Natural killer cell treated with Interleukin-12 subunit alpha and Interleukin-12 subunit beta and Interleukin-15 and Interleukin-18, amount 100 ng/mL, for 72 hours (primary cell): ENCODE measurements at places on chromosomes 1 and 21. TPM values are rescaled to one million over a fixed set of nuclear protein-coding genes. Genes with fewer than 3 reads are reported as not detected.

DNA sequence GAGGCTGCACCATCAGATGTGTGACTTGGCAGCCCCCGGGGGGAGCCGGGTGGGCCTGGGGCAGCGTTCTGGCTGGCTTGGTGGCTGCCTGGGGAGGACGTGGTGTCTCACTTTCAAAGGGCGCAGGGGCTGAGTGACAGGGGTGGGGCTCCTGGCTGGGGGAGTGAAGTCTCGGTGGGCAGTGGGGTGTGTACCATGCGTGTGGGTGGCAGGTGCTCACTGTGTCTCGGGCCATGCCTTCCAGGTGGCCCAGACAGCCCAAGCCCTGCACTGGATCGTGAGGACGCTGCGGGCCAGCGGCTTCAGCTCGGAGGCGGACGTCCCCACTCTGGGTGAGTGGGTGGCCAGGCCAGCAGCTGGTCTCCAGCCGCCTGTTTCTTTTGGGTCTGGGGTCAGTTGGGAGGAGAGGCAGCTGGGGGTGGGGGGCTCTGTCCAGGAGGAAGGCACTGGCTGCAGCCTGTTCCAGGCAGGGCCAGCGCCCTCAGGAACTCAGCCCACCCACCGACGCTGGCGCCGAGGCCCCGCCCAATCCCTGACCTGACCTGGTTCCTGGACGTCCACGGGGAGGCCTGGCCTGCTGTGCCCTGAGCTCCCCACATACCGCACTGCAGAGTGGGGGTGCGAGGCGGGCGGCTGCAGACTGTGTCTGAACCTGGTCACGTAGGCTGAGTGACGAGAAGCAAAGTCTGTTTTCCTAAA is 30.6 kb upstream of the LRRC3 start:
- H3K4me3 ChIP-seq, result no peak overlapping the region
- H3K27me3 ChIP-seq, result no peaks in the 10 kb centered on the region
- DNase-seq, result peak; percentile 53
- H3K36me3 ChIP-seq, result peaks cover under 1% of the 10 kb centered on the region
- H3K4me1 ChIP-seq, result peaks cover 2% of the 10 kb centered on the region

GRCh38 chr1:201488830-201489589 is 17.9 kb downstream of the CSRP1 start:
- H3K27me3 ChIP-seq, result no peaks in the 10 kb centered on the region
- no peak overlapping the region for H3K4me3 ChIP-seq
- H3K36me3 ChIP-seq, result no peaks in the 10 kb centered on the region
- H3K27ac ChIP-seq, result no peak overlapping the region
- no peak for DNase-seq

GRCh38 chr1:33841494-33841893 is 22.4 kb upstream of the HMGB4 start:
- H3K4me1 ChIP-seq, result peaks cover 10% of the 10 kb centered on the region
- DNase-seq, result no peak
- no peak overlapping the region for H3K27ac ChIP-seq
- H3K27me3 ChIP-seq, result peaks cover 14% of the 10 kb centered on the region
- H3K4me3 ChIP-seq, result no peak overlapping the region

The DCST1 gene
- total RNA-seq, result not detected
